Uterus (tissue), 4 donors: ENCODE measurements at places on chromosomes 3 and 15.
A peak's percentile ranks its signal among the peaks of the same experiment; 100 is the strongest.

GRCh38 chr3:147398813-147399534 lies 7.4 kb downstream of the ZIC4 start:
- no peak for DNase-seq

- no peak for DNase-seq
Observed at GRCh38 chr15:80587816-80588456, 107.2 kb upstream of the ABHD17C start.

DNA sequence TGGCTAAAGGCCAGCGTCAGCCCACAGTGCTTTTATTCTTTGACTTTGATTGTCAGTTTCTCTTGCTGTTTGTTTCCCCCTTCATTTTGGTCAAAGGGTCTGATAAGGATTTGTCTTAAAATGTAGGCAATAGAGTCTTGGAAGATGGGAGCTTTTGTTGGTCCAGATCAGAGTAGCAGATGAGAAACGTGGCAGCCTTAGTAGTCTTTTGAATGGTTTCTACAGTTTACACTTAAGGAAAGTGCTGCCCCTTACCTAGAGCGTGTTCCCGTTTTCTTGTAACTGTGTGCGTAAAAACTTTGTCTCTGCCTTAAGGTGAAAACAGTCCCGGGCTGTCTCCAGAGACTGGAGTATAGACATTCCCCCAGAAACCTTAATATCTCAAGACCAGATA lies 630 bp downstream of the LXN start:
- DNase-seq = no peak

- DNase-seq = peak; percentile 42
Observed at GRCh38 chr3:24495326-24495994, 810 bp upstream of the THRB start.

DNA sequence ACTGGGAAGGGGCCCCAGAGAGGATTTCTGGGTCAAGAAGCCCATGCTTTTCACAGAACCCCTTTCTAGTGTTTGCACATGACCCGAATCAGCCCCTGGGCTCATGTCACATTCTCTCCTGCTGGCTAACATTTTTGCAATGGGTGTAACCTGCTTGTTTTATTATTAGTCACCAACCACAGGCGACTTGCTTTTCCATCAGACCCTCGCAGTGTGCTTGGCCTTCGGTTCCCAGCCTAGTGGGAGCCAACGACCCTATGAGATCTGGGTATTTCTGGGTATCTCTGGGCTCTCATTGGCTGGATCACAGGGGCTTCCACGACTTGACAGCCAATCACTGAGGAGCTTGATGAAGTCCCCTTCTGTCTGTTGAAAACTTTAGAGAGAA lies 11.0 kb upstream of the FBLN2 start:
- no peak for DNase-seq

GRCh38 chr3:12135029-12135657 lies 23.6 kb downstream of the TIMP4 start:
- peak; percentile 66 for DNase-seq

DNA sequence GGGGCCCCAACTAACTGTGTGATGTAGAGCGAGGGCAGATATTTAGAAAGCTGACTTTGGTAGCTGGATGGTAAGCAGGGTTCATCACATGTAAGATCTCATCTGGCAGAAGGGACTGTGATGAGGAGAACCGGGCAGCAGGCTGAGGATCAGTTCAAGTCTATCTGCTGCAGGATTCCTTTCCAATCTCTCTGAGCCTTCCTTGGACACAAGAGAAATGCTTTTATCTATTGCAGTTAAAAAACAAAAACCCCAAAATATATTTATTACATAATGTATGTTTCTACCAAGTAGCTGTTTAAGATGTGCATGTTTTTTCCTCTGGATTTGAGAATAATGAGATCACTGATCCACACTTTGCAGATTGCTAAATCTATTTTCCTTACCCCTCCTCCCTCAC lies 411.5 kb downstream of the RAP2B start:
- DNase-seq = no peak

DNA sequence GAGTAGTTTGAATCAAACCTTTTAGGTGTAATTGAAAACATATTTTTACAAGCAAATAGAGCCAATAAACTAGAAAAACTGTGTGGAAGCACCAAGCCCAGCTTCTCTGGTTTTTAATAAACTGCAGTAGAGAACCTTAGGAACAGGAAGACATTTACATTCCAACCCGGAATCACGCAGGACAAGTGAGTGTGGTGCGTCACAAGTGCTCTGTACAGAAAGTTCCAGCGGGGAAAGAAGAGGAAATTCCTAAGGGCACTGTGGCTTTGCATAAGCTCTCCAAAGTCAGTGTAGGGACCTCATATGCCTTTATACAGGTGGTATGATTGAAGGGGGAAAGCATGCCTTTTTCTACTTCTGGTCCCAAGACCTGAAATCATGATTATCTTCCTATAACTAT lies 21.6 kb downstream of the COL8A1 start:
- DNase-seq = no peak

DNA sequence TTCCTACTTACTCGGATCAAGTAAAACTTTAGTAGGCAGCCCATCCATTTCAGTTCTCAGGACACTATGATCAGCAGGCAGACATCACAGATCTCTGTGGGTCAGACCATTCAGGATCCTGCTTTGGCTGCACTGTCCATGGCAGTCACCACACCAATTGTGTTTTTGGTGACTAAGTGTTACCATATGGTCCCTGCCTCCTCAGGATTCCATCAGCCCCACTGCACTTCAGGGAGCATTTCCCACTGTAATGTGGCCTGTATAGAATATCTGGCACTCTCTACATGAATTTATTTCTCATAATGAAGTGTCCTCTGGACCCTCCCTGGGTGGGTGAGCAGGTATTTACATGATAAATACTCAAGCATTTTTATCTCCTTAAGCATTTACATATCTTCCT lies 41.3 kb downstream of the ZNF445 start:
- DNase-seq = no peak

GRCh38 chr3:105195260-105195659 lies 171.4 kb upstream of the ALCAM start:
- DNase-seq = no peak

GRCh38 chr15:80787316-80787715 lies 8.1 kb downstream of the CEMIP start:
- DNase-seq = no peak

DNA sequence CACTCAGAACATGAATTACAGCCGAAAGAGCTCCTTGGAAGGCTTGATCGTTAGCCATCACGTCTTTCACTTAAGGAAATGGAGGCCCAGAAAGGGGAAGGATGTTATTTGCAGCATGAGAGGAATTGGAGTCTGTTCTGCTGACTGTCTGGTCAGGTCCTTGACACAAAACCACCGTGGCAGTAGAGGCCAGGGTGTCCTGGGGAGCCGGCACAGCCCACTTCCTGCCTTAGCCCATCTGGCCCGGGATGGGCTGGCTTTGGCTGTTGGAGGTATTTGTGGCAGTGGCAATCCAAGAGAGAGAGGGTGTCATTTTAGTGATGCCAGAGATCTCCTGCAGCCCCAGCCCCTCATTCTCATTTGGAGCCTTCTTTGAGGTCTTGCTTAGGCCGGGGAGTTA lies 37.4 kb downstream of the ST6GAL1 start:
- DNase-seq = no peak

DNA sequence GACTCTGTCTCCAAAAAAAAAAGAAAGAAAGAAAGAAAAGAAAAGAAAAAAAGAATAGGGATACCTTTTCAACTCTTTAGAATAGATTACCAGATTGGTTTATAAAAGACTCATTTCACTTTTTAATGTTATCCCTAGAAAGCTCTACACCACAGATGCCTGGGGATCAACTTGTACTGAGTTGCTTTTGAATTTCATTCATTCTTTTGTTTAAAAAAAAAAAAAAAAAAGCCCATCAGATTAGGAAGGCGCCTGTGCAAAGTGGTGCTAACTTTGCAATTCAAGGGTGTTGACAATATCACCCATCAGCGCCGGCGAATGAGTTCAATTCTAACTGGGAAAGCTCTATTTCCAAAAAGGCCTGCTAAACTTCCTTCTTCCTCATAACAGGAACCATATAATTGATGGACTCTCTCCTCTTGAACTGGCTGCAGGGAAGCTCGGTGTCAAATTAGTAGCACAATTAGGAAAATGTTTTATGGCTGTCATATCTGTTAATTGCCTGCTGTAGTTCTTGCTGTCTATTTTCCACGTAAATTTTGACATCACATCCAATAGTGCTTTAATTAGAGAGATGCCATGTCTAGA lies 48.8 kb downstream of the CDCP1 start:
- no peak for DNase-seq

DNA sequence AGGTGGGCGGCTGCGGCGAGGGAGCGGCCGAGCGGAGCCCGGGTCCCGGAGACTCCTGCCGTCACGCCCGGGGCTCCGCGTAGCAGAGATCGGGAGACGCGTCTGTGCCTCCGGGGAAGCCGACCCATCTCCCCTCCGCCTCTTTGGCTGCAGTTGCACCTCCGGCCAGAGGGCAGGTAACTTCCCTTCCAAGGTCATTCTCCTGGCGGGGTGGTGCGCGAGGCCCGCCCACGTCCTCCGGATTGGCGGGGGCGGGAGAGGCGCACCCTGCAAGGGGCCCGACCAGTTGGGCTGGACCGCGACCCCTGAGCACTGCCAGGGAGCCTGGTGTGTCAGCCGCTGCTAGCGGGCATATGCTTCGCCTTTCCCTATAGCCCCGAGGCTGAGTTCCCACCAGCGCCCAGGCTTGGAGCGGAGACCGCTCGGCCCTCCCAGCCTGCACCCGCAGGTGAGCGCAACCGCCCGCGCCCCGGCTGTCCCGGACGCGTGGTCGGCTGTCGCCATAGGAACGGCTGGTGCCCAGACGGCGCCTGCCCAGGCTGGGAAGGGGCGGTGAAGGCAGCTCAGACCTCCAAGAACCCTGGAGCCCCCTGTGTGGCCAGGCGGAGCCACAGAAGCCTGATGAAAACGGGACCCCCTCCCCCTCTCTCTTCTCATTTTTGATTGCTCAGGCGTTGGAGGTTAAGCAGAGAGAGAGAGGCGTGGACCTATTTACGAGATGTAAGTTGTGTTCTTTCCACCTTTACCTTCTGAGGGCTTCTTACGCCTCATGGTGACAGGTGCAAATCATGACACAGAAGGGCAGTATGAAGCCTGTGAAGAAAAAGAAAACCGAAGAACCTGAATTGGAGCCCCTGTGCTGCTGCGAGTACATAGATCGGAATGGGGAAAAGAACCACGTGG lies 453 bp downstream of the ZDHHC23 start:
- no peak for DNase-seq

GRCh38 chr3:127761441-127761801 lies 60.9 kb downstream of the MGLL start:
- DNase-seq = no peak

DNA sequence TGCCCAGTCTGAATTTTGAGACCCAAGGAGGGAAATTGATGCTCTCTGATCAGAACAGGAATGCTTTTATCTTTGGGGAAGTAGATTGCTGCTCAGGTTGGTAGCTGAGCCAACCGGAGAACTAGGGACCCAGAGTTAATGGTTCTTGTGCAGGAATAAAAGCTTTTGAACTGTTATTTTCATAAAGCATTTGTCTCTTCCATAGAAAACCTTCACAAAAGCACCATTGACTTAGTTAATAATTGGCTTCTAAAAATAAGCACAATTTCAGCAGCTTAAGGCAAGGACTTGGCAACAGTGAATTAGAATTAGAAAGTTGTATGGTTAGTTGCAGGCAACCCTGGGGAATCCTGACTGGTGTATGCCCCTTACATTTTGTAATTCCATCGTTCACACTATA lies 53.8 kb downstream of the MAP2K1 start:
- no peak for DNase-seq

- peak; percentile 100 for DNase-seq
Observed at GRCh38 chr15:40893733-40894680, at the start of gene VPS18. VPS18 (plus strand) TSS chr15:40894450; CDS start chr15:40894769, 319 bp downstream.

- DNase-seq = peak; percentile 92
Observed at GRCh38 chr3:149547413-149547812, 72.9 kb downstream of the TM4SF4 start.

GRCh38 chr3:8505621-8506020 lies 4.0 kb downstream of the LMCD1 start:
- peak; percentile 40 for DNase-seq

DNA sequence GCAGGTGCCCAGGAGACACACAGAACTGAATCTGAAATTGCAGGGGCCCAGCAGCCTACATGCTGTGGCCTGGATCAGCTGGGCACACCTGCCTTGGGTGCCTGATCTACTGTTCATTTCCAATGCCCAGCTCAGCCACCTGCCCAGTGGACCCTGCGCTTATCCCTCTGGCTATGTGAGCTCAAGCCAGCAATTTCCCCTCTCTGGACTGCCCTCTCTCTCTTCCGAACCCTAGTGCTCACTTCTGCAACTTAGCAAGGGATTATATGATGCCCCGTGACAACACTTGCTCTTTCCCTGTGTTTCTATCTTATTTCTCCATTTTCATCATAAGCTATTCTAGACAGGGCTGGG lies 276.0 kb downstream of the UACA start:
- DNase-seq = no peak

- DNase-seq = no peak
Observed at GRCh38 chr3:111047042-111047441, 24.6 kb upstream of the NECTIN3 start.

GRCh38 chr3:193737191-193737751 lies 144.3 kb downstream of the OPA1 start:
- no peak for DNase-seq

GRCh38 chr3:65093641-65094040 lies 405.8 kb upstream of the ADAMTS9 start:
- DNase-seq = no peak

DNA sequence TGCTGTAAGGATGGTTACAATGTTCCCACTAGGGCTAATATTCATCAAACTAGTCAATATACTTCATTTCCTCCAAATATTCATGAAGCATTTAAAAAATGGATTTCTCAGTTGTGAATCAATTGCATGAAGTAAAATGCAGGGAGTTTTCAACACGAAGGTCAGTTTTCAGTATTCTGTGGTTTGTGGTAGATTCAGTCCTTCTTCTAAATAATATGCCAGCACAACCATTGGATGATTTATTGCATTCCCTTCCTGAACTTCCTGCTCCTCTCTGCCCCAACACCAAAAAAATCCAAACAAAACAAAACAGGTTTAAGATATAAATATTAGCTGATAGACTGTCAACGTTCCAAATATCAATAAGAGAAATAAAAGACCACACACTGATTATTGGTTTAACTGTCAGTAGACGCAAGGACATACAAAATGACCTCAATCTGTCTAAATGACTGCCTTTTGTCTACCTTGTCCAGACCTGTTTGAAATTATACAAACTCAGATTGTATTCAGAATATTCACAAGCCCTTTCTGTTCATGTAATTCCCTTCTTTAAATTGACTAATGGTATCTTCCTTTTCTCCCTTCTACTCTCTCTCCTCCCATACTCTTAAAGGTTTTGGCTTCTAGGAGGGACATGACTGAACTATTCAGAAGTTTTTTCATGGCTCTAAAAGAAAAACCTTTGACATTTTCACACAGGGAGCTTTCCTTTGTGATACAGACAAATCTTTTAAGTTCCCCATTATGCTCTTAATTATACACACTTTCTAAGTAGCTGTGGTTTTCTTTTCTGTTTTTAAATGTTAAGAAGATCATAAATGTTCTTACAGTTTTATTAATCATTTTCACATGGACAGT lies 92.6 kb upstream of the STT3B start:
- no peak for DNase-seq

DNA sequence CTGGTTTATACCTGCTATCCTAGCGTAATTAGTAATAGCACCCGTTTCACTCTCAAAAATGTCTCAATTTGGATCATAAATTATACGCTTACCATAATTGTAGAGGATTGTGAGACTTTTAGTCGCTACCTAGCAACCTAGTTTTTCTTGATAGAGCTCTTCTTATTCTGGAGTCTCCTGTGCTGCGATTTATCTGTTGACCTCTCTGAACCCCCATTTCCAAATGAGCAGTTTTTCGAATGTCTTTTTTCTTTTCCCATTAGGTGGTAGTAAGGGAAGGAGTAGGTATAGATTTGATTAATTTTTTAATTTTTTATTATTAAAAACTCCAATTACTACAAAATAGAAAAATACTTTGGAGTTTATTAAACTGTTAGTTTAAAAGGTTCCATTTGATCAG lies 10.6 kb downstream of the SETD5 start:
- no peak for DNase-seq
